ENCODE measurements at places on chromosomes 1 and 21.

GRCh38 chr21:46372014-46372485, 48.1 kb downstream of the PCNT start:
- no peak for DNase-seq

DNA sequence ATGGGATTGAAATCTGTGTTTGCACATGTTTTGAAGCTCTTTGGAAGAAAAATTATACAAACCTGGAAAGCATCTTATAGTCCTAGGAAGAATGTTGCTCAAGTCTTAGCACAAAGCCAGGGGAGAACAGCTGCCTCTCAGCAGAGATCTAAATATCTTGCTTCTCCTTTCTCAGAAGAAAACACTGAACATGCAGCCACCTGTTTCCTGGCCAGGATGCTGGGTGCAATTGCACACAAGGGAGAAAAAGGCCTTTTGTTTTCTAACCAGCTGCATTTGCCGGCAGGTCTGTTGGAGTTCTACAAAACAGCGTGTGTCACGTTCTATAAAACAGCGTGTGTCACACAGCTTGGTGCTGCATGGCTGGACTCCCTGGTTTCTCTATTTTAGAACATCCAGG, 259.6 kb upstream of the PLD5 start:
- peak; percentile 24 for DNase-seq

GRCh38 chr1:43655953-43656352, 6.0 kb downstream of the KDM4A start:
- no peak for DNase-seq

DNA sequence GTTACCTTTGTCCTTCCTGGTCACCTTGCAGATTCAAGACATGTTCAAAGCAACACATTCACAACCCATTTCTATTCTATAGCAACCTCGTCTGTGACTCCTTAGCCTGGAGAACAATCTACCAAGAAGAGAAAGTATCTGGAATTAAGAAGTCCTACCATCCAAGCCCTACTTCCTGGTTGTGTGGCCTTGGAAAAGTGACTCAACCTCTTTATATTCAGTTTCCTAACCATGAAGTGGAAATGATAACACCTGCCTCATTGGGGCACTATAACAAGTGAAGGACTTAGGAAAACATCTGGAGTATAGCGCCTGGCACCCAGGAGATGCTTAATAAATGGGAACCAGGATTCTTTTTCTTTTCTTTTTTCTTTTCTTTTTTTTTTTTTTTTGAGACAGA, 36.5 kb upstream of the SRRM1 start:
- no peak for DNase-seq

- DNase-seq, result no peak
These were observed 6.1 kb downstream of the NPPA start for GRCh38 chr1:11841245-11842153.

- no peak for DNase-seq
These were observed 102.5 kb upstream of the PTGFR start for GRCh38 chr1:78388275-78388674.

- no peak for DNase-seq
These were observed 674.5 kb downstream of the MATN1 start for GRCh38 chr1:30048905-30049304.

Measured in GM20000 (cell line).